ENCODE measurements at places on chromosomes 16 and 17.
A peak's percentile ranks its signal among the peaks of the same experiment; 100 is the strongest.

DNA sequence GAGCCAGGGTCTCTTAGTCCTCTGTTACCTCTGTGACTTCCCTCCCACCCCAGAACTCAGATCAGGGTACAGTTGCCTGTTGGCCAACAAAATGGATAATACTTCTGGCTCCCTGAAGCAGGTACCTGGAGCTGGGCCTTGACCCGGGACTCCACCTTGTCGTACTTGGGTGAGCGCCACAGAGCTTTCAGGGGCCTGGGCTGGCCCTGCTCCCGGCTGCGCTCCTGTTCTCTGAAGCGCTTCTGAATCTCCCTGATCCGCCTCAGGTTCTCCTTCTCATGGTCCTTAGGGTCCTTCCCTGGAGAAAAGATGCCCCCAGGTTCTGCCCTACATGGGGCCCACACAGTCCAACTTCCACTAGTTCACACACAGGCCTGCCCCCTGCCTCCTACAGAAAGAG lies 1.7 kb downstream of the ENKD1 start:
- no peak for DNase-seq

DNA sequence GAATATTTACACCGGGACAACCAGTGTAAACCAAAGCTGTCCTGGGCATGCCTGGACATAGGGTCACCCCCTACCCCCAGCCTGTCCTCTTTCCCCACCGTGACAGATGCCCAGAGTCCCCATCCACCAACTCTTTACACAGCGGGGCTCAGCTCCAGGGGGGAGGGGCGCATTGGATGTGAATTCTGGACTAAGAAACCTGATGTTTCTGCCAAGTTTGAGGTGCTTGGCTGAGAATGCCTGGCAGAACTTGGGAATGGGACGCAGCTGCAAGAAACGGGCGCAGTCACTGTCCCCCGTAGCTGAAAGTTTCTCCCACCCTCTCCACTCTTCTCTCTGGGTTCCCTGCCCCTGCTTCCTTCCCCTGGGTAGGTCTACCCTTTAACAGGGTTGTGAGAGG lies 68.0 kb upstream of the CDC42EP4 start:
- no peak for DNase-seq

GRCh38 chr17:82003411-82004381 lies 19.0 kb downstream of the CENPX start:
- DNase-seq, result peak; percentile 58

GRCh38 chr16:79469999-79470398 lies 130.5 kb downstream of the MAF start:
- DNase-seq, result no peak

DNA sequence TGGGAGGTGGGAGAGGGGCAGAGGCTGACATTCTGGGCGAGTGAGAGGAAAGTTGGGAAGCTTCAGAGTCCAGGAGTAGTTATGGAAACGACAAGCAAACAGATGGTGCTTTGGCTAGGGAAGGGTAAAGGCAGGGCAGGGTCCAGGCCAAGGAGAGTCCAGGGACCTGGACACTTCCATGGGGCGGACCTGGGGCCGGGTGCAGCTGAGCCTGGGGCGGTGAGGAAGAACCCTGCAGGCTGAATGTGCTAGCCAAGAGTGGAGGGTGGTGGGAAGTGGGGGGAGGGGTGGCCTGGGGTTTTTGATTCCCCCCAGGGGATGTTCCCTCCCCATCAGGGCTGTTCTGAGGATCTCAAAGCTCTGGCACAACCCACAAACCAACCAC lies 2.6 kb downstream of the PPP1R9B start:
- no peak for DNase-seq

DNA sequence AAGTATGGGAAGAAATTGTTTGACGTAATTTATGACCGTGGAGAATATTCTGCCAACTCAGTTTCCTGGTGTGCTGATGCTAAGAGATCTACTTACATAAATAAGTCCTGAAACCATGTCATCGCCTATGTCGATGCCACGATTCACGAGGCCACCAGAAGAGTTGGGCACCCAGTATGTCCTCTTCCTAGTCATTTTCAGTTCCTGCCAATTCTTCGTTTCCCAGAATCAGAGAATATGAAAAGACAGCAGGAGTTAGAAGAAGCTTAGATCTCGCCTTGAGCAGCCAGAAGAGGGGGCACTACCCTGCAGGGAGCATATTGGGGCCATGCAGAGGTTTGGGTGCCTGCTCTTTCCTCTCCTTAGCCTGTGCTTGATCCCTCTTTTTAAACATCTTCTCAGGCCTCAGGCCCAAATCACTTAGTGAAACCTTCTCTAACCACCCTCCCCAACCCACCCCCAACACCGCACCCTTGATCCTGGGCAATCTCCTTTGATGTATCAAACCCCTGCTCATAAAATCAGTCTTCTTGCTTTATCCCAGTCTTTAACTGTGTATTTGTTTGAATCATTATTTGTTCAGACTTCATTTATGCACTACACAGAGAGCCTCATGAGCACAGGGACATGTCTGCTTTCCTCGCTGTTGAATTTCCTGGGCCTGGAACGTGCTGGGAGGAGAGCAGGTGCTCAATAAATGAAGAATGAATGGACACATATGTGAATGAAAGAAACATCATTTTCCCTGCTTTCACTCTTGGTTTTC lies 12.2 kb upstream of the LONP2 start:
- DNase-seq, result peak; percentile 24

- no peak for DNase-seq
These were observed 10.6 kb upstream of the LRRC59 start for GRCh38 chr17:50407921-50408320.

GRCh38 chr17:77831474-77832179 lies 126.9 kb upstream of the TNRC6C start:
- no peak for DNase-seq

DNA sequence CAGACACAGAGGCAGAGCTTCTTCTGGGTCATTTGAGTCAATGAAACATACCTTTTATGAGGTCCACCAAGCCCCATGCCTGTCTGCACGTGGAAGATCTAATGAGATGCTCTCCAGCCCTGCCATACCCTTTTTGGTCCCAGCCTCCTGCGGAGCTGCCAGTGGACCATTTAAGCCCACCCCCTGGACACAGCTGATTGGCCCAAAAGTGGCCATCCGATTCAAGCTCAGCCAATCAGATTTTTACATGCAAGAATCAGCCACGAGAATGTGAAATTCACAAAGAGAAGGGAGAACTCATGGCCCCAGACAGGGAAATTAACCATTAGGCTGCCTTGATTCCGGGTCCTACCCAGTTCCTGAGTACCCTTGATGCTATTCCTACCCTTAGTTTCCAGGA lies 231.0 kb upstream of the EEF2KMT start:
- no peak for DNase-seq

DNA sequence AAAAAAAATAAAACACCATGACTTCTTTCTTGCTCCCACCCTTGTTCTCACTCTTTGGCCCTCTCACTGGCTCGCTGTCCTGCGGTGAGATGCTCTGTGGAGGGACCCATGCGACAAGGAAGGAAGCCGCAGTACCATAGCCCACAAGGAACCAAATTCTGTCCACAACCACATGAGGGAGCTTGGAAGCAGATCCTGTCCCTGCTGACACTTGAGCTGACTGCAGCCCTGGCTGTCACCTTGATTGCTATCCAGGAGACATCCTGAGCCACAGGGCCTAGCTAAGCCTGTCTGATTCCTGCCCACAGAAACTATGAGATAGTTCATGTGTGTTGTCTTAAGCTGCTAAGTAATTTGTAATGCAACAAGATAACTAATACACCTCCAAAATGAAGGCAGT lies 4.8 kb upstream of the MT2A start:
- DNase-seq, result peak; percentile 18

DNA sequence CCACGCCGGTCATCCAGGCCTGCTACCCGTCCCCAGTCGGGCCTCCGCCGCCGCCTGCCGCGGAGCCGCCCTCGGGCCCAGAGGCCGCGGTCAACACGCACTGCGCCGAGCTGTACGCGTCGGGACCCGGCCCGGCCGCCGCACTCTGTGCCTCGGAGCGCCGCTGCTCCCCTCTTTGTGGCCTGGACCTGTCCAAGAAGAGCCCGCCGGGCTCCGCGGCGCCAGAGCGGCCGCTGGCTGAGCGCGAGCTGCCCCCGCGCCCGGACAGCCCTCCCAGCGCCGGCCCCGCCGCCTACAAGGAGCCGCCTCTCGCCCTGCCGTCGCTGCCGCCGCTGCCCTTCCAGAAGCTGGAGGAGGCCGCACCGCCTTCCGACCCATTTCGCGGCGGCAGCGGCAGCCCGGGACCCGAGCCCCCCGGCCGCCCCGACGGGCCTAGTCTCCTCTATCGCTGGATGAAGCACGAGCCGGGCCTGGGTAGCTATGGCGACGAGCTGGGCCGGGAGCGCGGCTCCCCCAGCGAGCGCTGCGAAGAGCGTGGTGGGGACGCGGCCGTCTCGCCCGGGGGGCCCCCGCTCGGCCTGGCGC lies 2.4 kb downstream of the HIC1 start:
- no peak for DNase-seq

DNA sequence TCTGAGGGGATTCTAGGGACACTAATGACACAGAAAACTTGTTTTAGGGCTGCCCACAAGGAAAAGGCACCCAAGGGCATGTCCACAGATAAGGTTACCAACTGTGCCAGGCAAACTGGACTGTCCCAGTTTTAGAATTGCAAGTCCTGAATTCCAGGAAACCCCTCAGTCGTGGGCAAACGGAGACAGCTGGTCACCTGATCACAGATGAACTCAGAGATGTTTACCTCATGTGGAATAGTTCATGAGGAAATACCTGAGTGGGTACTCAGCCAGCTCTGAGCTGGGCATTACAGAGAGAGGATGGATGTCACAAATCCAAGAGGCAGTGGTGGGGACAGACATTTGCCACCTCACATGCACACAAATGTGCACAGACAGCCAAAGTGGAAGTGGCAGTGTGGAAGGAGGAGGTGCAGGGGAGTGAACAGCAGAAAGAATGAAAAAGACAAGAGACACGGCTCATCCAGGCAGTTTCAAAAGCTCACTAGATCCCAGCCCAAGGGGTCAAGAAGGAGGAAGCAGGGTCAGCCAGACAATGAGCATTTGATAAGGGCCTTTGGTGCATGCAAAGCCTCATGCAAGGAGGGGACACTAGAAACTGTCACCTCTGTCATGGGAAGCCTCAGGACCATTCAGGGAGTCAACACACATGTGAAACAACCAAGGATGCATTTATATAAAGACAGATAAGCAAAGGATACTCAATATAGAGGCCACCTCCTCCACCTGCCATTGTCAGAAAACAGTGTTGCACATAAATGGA lies 24.8 kb downstream of the TTLL6 start:
- no peak for DNase-seq
